CD4-positive, alpha-beta T cell treated with Interleukin-10 for 1 hour (primary cell): ENCODE measurements at places on chromosomes 4 and X.
A peak's percentile ranks its signal among the peaks of the same experiment; 100 is the strongest.

- peak; percentile 7 for DNase-seq
These were observed 5.6 kb upstream of the SMIM31 start for GRCh38 chr4:164748375-164748774.

DNA sequence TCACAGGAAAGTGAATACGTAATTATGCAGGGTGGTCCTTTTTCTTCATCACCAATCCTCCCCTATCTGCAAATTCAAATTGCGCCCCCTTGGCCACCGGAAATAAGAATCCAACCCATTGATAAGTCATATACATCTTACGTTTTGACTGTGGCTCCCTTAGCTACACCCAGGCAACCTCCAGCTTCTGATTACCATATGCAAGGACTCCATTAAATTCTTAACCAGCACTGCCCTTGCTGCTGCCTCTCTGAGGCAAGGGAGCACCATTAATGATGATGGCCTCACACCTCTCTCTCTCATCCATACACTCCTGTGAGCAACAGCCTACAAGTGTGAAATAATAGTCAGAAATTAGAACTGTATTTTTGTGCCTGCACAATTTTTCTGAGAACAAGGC is 106.0 kb upstream of the NOCT start:
- DNase-seq, result no peak

DNA sequence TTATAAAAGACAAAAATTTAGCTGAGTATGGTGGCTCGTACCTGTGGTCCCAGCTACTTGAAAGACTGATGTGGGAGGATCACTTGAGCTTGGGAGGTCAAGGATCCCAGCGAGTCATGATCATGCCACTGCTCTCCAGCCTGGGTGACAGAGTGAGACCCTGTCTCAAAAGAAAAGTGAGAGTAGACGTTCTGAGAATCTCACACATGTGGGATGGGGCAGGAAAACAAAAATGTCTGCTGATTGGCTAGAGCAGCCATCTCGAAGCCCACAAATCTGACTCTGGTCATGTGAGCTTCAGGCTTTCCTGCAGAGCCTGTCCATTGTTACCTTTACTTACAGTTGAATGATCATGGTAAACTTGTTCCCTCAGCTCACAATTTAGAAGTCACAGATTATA is 23.1 kb upstream of the SLC9A7 start:
- no peak for DNase-seq

- no peak for DNase-seq
These were observed 107.3 kb upstream of the RAI2 start for GRCh38 chrX:17968367-17968766.

GRCh38 chr4:122716825-122717448 is 15.6 kb upstream of the BBS12 start:
- DNase-seq, result peak; percentile 73

DNA sequence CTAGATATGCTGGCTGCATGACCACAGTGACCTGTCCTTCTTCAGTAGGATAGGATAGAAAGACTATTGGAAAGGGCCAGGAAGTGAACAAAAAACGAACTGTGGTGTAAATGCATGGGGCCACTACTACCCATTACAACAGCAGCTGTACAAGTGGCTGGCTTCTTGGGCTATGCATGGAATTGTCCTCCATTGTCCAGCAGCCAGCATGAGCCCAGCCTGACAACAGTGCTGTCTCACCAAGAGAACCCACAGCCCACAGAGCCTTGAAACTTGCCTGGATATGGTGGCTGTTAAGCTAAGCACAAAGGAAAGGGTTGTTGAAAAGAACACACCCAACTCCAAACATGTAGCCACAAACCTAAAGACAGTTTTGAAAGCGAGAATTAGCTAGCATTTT is 330.2 kb upstream of the F9 start:
- DNase-seq, result no peak

GRCh38 chr4:98867648-98868047 is 61.3 kb downstream of the EIF4E start:
- DNase-seq, result no peak

DNA sequence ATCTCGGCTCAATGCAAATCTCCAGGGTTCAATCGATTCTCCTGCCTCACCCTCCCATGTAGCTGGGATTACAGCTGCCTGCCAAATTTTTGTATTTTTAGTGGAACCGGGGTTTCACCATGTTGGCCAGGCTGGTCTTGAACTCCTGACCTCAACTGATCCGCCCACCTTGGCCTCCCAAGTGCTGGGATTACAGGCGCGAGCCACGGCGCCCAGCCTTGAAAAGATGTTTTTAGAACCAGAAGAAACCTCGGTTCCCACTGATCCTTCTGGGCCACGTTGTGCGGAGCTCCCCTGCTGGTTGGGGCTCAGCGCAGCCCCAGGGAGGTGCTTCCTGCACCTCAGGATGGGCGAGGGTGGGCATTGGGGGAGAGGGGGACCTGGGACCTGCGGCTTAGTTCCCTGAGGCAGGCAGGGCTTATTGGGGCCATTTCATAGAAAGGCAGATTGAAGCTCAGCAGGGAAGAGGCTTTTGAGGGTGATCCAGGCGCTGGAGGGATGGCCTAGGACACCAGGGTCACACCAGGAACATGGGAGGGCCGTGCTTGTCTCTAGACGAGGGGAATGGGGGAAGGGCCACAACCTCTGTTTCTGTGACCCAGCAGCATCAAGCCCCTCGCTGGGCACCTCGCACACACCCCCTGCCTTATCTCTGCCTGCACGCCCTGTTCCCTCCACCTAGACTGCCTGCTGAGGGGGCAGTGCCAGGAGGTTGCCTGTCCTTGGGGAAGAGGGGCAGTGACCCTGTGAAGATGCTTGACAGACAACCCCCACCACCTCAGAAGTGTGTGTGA is 6.3 kb upstream of the ADD1 start:
- DNase-seq, result no peak

GRCh38 chr4:52783069-52783468 is 31.8 kb upstream of the ERVMER34-1 start:
- DNase-seq, result no peak

GRCh38 chr4:11881947-11882346 is 453.3 kb upstream of the HS3ST1 start:
- no peak for DNase-seq

- DNase-seq, result no peak
These were observed 93.0 kb downstream of the SPIN4 start for GRCh38 chrX:63258144-63258543.

DNA sequence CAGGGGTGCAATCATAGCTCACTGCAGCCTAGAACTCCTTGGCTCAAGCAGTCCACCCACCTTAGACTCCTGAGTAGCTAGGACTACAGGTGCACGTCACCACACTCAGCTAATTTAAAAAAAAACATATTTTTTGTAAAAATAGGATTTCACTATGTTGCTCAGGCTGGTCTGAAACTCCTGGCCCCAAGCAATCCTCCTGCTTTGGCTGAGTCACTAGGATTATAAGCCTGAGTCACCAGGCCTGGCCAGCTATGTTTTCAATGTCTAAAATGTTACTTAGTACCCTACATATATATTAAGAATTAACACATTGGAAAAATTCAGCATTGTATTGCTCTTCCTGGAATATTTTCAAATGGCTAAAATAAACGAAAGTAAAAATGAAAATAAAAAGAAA is 37.5 kb downstream of the PNPLA4 start:
- no peak for DNase-seq

DNA sequence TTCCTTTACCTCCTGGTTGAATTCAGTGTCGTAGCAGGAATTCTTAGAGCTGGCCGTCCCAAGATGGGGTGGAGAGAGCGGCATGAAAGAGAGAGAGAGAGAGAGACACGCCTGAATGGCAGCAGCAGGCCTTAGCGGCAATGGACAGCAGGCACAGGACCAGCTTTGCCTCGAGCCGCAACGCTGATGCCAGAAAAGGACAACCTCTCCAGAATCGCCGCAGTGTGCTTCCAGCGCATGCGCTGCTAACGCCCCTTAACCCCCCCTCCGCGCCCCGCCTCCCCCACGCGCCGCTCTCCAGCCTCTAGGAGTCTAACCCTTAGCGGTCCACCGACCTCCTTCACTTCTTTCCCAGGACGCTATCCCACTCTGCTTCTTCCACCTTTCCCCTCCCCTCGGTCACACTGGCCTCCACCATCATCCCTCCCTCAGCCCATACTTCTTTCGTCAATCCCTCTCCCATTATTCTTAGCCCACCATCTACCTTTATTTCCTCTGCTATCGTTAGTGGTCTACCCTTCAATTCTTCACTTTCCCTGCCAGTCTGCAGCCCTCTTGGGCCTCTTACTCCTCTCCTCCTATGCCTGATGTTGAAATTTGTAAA is 10.5 kb upstream of the ZCCHC13 start:
- peak; percentile 73 for DNase-seq

GRCh38 chrX:41257801-41258200 is 76.2 kb upstream of the DDX3X start:
- no peak for DNase-seq

DNA sequence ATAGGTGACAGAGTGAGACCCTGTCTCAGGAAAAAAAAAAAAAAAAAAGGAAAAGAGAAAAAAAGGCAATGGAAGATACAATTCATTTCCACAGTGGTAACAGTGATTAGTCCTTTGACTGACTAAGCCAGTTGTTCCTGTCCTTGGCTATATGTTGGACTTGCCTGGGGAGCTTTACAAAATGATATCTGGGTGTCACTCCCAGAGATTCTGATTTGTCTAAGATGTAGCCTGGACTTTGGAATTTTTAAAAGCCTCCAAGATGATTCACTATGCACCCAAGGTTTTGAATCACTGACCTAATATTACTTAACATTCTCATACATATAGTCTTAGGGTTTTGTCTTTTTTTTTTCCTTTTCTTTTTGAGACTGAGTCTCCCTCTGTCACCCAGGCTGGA is 16.9 kb downstream of the HELQ start:
- no peak for DNase-seq

DNA sequence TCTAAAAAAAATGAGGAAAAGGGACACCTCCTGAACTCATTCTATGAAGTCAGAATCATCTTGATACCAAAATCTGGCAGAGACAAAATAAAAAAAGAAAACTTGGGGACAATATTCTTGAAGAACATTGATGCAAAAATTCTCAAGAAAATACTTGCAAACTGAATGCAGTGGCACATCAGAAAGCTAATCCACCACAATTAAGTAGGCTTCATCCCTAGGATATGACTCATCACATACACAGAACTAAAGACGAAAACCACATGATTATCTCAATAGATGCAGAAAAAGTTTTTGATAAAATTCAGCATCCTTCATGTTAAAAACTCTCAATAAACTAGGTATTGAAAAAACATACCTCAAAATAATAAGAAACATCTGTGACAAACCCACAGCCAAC is 98.3 kb downstream of the FAM47B start:
- no peak for DNase-seq

DNA sequence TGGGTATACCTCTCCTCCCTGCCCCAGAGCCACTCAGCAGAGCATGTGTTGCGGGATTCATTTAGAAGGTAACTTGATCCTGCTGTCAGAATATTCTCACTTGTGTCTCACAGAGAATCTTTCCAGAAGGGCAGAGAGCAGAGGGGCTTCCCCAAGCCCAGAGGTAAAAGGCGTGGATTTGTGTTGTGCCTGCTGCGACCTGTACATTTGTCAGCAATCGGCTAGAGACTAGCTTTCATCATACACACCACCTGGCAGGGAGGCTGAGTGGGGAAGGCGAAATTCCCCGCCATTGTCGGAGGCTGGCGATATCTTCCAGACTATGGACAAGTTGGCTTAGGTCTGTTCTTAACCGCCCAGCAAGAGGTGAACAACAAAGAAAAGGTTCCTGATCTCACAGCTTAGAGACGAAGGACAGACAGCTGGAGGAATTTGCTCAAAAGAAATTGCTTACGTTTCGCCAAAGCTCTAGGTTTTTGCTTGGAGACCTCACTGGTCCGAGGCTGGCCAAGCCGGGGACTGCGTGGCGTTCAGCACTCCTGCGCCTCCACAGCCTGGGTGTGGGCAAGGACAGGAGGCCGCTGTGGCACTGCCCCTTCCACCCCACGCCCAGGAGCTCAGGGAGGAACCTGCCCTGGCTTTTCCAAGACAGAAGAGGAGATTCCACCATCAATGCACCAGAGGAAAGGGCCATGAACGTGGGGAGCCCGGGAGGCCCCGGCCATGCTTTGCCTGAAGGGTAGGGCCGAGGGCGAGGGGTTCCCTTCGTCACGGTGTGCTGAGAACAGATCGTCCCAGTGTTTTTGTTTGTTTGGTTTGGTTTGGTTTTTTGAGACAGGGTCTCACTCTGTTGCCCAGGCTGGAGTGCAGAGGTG is 69.4 kb downstream of the DCTD start:
- no peak for DNase-seq

DNA sequence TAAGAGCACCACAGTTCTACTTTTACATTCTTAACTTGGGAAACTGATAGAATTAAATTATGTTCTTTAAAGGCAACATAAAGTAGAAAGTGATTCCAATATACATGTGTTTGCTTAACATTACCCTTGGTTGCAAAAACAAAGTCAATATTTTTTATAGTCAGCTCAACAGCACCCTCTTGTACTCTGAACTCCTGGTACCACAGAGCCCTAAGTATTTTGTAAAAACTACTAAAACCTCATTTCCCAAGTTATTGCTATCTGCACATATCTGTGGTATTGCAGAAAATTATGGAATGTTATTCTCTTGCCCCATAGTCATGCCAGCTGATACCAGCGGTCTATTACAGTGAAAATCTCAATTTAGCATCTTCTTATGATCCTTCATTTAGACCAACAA is 2.9 kb downstream of the KIF4A start:
- DNase-seq, result no peak

GRCh38 chr4:172143605-172144314 is 330.6 kb downstream of the GALNTL6 start:
- DNase-seq, result no peak

- DNase-seq, result no peak
These were observed 66.0 kb upstream of the PLAC8 start for GRCh38 chr4:83180431-83180968.

DNA sequence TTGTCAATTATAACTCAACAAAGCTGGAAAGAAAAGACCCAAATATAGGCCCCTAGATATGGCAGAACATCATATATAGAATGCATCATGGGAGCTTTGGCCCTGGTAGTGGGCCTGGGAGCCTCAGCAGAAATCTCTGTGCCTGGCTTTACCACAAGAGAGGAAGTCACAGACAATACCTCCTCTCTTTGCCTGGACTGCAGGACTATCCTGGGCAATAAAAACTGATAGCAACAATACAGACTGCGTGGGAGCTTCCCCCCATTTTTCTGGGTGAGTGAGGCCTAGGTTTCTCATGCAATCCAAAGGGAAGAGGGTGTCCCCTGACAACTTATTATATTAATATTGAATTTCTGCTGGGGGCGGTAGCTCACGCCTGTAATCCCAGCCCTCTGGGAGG is 64.0 kb upstream of the NFKB1 start:
- no peak for DNase-seq

- DNase-seq, result no peak
These were observed 23.0 kb downstream of the CDKL5 start for GRCh38 chrX:18448416-18448815.

GRCh38 chr4:2733844-2734574 is 22.1 kb downstream of the TNIP2 start:
- DNase-seq, result no peak

GRCh38 chrX:149298111-149298510 is 207.0 kb downstream of the IDS start:
- DNase-seq, result no peak

DNA sequence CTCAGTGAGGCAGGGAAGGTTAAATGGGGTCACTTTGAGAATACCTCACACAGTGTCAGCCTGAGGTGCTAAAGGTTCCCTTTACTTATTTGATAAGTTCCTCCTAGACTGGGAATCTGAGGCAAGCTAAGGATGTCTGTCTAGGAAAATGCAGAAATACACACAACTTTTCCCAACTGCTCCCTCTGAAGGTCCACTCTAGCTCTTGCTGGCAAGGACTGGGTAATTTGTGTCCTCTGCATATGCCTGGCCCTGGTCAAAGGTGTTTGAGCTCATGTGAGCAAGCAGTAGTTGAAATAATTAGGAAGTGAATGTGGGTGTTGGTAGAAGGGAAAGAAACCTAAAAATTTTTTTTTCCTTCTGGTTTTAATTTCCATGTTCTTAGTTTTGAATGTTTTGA is 21.3 kb downstream of the TXLNG start:
- no peak for DNase-seq
